T1000 (cell line): ENCODE measurements at places on chromosomes 2 and 18.

GRCh38 chr2:120554625-120555032 is 181.0 kb upstream of the GLI2 start:
- DNase-seq, result no peak

GRCh38 chr2:41828052-41828643 is 219.7 kb upstream of the PKDCC start:
- DNase-seq, result no peak

DNA sequence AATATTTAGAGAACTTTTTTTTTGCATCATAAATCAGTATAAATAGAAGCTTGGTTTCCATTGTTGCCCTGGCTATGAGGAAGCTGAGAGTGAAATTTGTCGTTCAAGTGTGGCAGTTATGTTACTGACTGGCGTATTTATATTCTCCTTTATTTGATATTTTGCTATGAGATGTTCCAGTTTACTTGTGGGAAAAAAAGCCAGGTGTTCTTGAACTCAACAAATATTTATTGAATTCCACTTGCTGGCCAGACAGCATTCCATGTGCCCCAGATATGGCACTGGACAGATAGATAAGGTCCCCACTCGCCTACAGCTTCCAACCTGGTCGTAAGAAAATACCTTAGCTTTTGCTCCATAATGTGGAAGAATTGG is 44.7 kb downstream of the NEDD4L start:
- DNase-seq, result no peak

DNA sequence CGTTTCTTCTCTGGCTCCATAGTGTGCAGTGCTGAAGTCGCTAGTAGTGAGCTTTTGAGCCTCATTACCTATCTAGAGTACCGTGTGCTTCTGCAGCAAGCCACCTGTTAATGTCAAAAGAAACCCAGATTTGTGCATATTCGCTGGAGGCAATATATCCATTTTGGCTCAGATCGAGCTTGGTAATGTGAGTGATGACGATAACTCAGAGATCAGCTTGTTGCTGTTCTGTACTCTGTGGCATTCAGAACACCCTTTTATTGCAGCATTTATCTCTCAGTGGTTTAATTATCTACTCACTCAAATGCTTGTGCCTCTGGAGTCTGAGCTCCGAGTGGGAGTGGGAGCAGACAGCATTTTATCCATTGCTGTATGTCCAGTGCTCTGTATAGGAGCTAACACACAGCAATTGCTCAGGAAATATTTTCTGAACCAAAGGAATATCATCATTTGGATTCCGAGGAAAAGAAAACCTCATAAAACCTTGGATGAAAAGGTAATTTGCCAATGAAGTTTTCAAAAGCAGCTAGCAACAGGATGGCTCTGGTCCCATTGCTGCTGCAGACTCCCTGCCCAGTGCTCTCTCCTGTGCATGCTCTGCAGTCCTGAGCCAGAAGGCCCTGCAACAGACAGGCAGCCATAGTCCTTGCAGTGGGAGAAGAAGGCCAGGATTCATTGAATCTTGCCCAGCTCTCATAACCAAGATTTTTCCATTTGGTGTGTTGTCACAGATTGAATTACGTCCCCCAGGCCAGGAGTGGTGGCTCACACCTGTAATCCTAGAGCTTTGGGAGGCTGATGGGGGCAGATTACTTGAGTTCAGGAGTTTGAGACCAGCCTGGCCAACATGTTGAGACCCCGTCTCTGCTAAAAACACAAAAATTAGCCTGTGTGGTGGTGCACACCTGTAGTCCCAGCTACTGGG is 183.8 kb downstream of the MYCN start:
- DNase-seq, result no peak

- DNase-seq, result no peak
Observed at GRCh38 chr18:23752363-23752762, 63.1 kb downstream of the LAMA3 start.

GRCh38 chr2:203600286-203600685 is 65.2 kb upstream of the RAPH1 start:
- no peak for DNase-seq

DNA sequence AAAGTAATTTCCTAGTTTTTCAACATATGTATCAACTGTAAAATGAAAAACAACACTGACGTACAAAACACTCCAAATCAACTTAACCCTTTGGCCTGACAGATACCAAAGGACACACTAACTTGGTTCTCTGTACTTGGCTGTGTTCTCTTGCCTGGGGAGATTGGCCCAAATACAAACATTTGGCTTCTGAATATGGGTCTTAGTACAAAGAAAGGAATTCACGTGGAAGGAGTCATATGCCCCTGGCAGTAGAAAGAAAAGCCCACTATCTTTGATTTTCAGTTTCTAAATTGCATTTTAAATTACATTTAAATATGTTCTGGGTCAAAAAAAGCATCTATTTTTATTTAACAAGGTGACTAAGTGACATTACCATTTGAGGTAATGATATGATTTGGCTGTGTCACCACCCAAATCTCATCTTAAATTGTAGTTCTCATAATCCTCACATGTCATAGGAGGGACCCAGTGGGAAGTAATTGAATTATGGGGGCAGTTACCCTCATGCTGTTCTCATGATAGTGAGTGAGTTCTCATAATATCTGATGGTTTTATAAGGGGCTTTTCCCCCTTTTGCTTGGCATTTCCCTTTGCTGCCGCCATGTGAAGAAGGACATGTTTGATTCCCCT is 153.6 kb upstream of the CCDC195 start:
- DNase-seq, result peak; percentile 37

DNA sequence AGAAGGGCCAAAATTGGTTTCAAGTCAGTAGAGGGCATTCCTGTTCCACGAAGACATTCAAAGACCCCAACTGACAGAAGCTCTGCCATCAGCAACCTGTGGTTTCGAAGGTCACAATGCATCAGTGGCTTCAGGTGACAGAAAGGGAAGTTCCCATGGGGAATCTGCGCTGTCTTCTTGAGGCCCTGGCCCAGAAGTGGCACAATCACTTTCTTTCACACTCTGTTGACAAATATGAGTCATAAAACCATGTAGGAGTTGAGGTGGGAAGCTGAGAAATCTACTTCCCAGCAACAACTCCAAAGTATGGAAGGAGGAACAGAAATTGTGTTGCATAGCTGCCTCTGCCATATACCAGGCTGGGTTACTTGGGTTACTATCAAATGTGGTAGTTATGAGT is 621.1 kb upstream of the FANCL start:
- DNase-seq, result no peak

DNA sequence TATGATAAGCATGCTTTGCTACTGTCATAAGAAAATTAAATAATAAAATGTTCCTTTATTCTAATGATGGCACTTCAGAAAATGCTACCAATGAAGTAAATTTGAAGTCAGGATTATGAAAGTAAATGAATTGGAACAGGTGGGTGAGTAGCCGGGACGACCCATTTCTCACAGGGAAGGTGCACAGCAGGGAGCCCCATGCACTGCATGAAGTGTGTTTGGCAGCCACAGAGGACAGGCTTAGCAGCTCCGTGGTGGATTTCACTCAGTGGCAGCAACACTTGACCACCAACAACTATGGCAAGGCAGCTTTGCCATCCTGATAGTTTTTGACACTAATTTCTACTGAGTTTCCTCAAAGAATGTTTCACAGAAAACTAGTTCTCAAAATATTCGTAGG is 146.3 kb downstream of the ATL2 start:
- no peak for DNase-seq

GRCh38 chr18:78672862-78673446 is 306.7 kb upstream of the SALL3 start:
- no peak for DNase-seq

DNA sequence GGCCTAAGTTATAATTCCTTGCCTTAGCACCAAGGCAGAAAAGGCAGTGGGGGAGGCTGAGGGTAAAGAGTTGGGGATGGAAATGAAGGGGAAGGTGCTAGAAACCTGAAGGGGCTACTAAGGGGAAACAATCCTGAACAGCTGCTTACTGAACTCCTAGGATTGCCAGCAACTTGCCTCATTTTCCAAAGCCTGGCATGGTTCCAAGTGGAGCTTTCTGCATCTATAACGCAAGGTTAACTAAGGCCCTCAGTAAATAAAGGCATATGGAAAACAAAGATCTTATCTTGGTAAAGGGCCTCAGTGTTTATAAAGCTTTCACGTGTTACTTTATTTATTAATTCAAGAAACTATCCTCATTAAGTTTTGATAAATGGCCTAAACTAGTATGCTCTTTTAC is 10.9 kb downstream of the MEP1B start:
- no peak for DNase-seq

GRCh38 chr18:22167471-22168241 is 1.7 kb upstream of the GATA6 start:
- no peak for DNase-seq

DNA sequence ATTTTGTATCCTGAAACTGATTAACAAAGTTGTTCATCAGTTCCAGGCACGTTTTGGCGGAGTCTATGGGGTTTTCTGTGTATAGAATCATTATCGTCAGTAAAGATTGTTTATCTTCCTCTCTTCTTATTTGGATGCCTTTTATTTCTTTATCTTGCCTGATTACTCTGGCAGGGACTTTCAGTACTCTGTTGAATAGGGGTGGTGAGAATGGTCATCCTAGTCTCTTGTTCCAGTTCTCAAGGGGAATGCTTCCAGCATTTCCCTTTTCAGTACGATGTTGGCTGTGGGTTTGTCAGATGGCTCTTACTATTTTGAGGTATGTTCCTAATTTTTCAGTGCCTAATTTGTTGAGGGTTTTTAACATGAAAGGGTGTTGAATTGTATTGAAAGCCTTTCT is 14.0 kb upstream of the SPDYA start:
- DNase-seq, result no peak

DNA sequence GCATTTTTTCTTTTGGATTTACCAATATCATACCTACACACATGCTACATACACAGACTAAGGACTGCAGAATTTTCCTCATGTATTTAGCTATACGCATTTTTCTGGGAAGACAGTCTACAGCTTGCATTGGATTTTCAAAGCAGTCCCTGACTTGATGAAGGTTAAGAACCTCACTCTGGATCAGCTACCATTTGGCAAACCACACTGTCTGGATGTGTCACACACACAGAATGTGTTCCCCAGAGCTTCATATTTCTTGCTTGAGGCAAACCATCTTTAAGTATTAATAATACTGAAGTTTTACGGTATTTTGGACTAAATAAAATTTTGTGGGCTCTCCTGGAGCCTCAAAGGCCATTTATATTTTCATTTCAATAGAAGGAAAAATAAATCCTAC is 102.3 kb downstream of the TCF4 start:
- no peak for DNase-seq

- no peak for DNase-seq
Observed at GRCh38 chr2:2026252-2026831, 282.0 kb upstream of the PXDN start.

GRCh38 chr18:78542204-78542603 is 437.4 kb upstream of the SALL3 start:
- DNase-seq, result no peak

GRCh38 chr18:32284284-32284683 is 94.4 kb downstream of the MEP1B start:
- no peak for DNase-seq

DNA sequence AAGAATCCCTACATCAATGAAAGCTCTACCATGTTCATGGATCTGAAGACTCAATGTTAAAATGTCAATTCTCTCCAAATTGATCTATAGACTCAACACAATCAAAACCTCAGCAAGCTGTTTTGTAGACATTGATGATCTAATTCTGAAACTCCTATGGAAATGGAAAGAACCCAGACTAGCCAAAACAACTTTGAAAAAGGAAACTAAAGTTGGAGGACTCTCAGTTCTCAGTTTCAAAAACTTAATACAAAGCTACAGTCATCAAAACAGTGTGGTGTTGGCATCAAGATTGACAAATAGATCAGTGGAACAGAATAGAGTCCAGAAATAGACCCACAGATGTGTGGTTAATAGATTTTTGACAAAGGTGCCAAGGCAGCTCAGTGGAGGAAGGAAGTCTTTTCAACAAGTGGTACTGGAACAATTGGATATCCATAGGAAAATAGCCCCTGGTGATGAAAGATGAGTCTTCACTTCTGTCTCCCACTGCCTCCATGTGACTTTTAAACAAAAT is 30.4 kb downstream of the LBH start:
- DNase-seq, result no peak

GRCh38 chr2:134455426-134455825 is 201.6 kb downstream of the MGAT5 start:
- no peak for DNase-seq

DNA sequence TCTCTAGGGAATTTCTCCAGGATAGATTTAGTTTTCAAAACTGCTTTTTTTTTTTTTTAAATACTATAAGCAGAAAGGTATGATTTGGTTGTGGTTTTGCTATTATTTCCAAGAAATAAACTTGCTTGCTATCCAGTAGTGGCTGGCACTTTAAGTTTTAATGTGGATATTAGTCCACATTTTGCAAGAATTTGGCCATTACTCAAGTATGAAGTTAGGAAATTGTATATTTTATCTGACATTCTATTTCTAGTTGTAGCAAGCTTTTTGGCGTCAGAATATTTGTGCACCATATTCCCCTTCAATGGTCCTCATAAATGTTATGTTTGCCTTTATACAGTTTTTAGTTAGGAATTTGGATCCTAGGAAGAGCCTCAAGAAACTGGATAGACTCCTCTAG is 226.3 kb downstream of the ZNF521 start:
- DNase-seq, result no peak
